ENCODE measurements at places on chromosomes 4 and X. TPM values are rescaled to one million over a fixed set of nuclear protein-coding genes. Genes with fewer than 3 reads are reported as not detected.

DNA sequence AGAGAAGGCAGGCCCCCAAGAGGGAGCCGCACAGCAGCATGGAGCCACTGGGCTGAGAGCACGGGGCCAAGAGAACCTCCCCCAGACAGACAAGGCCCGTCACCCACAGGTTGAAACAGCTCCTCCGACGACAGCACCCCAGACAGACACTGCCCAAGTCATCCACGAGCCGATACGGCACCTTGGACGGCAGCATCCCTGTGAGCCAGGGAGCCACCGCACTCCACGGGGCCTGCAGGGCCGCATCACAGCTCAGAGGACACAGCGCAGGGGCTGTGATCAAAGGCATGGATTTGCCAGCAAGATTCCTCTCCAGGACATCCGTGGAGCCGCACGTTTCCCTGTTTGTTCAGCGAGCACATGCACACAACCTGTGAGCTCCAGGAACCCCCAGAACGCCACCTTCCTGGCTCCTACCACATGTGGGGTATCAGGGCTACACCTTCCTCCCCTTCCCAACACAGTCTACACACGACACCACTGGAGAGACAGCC is 3.9 kb downstream of the CTBP1 start:
- DNase-seq = no peak

DNA sequence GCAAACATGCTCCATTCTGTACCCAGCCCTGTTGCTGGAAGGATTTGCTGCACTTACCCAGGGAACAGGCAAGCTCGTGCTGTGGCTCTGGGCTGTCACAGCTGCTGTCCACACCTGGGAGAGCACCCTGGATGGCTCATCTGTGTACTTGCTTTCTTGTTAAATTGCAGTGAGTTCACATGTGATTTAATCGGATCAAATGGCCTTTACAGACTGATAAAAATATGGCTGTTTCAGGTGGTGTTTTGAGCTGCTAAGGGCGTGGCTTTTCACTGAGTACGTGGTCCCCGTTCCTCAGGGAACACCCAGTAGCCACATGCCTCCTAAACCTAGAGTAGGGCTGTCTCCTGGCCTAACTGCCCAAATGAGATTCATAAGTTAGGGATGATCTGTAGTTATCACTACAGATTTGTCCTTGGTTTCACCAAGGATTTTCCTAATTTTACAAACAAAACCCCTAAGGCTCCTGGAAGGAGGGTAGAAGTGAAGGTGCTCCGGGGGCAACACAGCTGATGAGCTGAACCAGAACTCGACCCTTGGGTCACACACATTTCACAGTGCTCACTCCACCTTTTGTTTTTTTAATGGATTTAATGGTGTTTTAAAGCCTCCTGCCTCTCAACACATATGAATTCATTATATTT is 13.7 kb downstream of the KLKB1 start:
- DNase-seq = no peak

DNA sequence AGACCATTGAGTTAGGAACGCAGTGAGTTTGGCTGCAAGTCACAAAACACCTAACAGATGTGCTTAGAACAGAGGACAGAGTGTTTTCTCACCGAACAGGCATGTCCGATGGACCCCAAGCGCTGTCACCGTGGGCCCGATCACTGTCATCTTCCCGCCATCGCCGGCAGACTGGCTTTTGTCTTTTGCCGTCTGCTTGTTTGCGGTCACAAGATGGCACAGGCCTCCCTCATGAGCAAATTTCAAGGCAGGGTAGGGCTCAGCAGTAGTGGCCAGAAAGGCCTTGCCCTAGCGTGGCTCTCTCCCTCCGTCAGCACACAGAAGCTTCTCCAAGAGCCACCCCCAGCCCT is 21.4 kb upstream of the MRFAP1 start:
- no peak for DNase-seq

The DCAF4L1 gene
- total RNA-seq = 0.72 TPM
